ENCODE measurements at places on chromosomes 3 and 15. TPM values are rescaled to one million over a fixed set of nuclear protein-coding genes. Genes with fewer than 3 reads are reported as not detected.

Gene GAP43
- 42.9 TPM for total RNA-seq

Gene RFTN1
- 1.9 TPM for total RNA-seq

Gene ZDHHC23
- total RNA-seq = 0.28 TPM

Gene TRH
- total RNA-seq = 0.36 TPM

Gene HAPLN3
- total RNA-seq = 2.9 TPM

Gene DAPK2
- 8.5 TPM for total RNA-seq

Gene HIGD2B
- total RNA-seq = not detected

Gene XCR1
- not detected for total RNA-seq

Gene ABHD17C
- 23.5 TPM for total RNA-seq

Gene CPNE9
- 1.3 TPM for total RNA-seq

Gene UPK1B
- total RNA-seq = not detected

Gene RLBP1
- total RNA-seq = 6.3 TPM

Gene TMC3
- total RNA-seq = not detected

Gene NPAP1
- total RNA-seq = 0.30 TPM

Gene CLSTN2
- total RNA-seq = 1.5 TPM

Gene GPR160
- 0.21 TPM for total RNA-seq
